Hematopoietic multipotent progenitor cell treated with erythropoietin and hydrocortisone succinate and interleukin-3 and kit ligand, for 6 days (in vitro differentiated cells): ENCODE measurements at places on chromosomes 6 and 20.

- peak; percentile 38 for DNase-seq
Measured at GRCh38 chr6:14123386-14124111, 6.0 kb downstream of the CD83 start.

- DNase-seq = no peak
Measured at GRCh38 chr6:52927451-52927850, 18.0 kb upstream of the GSTA3 start.

DNA sequence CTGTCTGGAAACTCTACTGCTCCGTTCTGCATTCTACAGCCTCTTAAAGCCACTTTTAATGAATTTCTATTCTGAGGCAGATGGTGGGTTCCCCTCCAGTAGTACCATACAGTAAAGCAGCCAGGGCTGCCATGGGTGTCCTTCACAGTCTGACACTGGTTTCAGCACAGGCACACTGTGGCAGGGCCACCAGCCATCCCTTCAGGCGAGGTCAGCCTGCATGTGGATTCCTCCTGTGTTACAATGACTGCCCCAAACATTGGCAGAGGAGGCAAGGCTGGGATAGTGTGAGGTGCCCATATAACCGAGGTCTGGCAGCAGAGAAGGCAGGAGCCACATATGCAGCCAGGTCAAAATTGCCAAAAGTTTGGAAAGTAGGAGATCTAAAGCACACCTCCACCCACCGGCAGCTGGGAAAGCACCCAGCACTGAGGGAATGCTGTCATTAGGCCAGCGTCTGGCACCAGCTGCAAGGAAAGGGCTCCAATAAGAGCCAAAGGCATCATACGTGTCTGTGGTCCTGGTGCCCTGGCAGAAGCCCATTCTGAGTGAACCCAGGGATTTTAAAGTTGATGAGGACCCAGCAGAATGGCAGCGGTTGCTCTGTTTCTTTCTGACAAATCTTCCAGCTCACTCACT, 24.0 kb downstream of the STK35 start:
- DNase-seq = no peak

- DNase-seq = no peak
Measured at GRCh38 chr6:150314230-150315188, 54.3 kb upstream of the IYD start.

DNA sequence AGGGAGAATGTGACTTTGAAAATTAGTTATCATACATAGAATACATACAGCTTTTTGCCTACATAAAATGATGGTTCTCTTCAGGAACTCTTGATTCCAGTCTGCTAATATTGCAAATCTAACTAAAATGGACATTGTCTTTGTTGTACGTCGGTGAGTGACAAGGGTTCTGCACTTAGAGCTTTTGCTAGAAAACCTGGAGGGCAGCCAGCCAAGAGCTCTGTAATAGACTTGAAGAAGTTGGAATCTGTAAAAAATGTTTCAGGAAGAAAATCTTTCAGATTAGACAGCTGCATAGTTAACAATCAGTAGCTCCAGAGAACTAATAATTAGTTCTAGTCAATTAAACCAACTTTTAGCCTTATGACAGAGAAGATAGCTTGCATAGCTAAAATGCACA, 138.3 kb downstream of the FLRT3 start:
- no peak for DNase-seq

- peak; percentile 22 for DNase-seq
Measured at GRCh38 chr6:28897369-28897745, 26.4 kb downstream of the TRIM27 start.

DNA sequence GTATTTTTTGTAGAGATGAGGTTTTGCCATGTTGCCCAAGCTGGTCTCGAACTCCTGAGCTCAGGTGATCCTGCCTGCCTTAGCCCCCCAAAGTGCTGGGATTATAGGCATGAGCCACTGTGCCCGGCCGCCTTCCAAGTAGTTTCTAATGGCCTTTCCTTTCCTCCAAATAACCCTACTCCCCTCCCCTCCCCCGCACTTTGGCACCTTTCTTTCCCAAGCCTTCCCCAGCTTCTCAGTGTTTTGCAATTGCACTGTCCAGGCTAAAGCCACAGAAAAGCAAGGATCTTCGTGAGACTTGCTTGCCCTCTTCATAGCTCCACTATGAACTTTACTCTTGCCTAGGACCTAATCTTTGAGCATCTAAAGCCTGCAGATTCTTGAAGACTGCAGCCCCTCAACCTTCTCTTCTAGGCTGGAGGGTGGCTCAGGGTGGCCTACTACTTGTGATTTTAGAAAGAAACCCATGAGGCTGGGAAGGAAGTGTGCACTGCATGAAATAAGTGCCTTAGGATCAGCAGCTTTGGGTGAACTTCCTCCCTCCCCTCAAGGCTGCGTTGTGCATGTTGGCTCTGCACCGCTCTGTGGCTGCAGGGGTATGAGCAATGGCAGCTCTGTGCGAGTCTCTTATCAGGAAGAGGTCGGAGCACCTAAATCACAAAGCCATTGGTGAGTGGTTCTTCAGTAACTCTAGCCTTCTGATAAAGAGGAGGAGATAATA, 152.4 kb upstream of the SNX9 start:
- peak; percentile 25 for DNase-seq

DNA sequence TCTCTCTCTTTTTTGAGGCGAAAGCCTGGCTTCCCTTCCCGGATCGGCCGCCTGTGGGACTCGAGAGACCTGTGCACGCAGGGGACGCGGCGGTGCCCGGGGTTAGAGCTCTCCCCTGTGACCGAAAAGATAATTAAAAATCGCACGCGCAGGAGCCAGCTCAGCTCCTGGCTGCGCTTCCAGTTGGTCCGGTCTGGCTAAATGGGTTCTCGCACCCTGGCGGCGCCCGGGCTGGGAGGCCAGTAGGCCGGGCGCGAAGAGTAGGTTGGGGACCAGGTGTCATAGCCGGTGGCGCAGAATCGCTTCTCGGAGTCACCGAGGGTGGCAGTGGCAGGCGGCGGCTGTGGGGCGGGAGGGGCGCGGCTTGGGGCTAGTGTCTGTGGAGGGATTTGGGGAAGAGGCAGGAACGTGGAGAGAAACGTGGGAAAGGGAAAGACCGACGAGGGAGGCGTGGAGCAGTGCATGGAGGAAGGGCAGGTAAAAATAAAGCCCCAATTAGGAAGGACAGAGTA, 41.9 kb upstream of the SUPT3H start:
- peak; percentile 85 for DNase-seq

DNA sequence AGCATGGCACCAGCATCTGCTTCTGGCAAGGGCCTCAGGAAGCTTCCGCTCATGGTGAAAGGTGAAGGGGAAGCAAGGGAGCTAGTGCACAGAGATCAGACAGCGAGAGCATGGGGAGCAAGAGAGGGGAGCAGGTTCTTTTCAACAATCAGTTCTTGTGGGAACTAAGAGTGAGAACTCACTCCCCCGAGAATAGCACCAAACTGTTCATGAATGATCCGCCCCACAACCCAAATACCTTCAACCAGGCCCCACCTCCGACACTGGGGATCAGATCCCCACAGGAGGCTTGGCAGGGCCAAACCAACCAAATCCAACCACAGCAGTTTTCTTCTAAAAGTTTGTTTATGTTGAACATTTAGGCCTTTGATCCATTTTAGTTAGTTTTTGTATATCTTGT, 69.7 kb upstream of the BHLHE23 start:
- no peak for DNase-seq

GRCh38 chr6:41375598-41376151, 40.3 kb downstream of the NCR2 start:
- DNase-seq = no peak

DNA sequence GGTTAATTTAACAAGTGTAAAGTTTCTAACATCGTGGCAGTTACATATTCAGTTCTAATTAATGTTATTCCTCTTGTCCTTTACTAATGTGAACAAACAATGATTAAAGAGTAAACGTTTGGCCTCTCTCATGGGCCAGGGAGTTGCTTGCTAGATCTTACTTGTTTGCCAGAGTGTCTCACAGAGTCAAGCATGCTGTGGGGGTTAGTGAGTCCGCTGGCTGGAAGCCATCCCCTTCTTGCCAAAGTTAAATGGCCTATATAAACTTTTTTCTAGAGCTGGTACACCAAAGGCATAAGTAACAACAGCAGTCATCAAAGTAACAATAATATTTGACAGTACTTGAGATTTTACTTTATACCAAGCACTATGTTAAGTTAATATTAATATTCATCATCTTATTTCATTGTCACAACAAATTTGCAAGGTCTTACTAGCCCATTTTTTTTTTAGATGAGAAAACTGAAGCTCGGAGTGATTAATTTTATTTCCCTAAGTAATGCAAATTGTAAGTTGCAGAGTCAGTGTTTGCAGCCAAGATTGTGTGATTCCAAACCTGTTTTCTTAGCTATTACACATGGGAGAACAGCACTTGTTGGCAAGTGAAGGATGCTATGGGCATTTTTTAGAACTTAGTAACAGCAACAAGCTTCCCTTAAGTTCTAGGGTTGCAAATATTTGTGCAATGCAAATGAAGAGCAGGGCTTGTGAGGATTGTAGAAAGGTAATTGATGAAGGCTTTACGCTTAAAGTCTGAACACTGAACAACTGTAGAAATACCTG, 224.5 kb downstream of the RFPL4B start:
- DNase-seq = no peak

- DNase-seq = no peak
Measured at GRCh38 chr20:53870426-53871315, 199.7 kb downstream of the BCAS1 start.

GRCh38 chr20:56636716-56637115, 7.6 kb downstream of the TFAP2C start:
- DNase-seq = no peak

- no peak for DNase-seq
Measured at GRCh38 chr6:69162811-69163210, 527.7 kb downstream of the ADGRB3 start.

DNA sequence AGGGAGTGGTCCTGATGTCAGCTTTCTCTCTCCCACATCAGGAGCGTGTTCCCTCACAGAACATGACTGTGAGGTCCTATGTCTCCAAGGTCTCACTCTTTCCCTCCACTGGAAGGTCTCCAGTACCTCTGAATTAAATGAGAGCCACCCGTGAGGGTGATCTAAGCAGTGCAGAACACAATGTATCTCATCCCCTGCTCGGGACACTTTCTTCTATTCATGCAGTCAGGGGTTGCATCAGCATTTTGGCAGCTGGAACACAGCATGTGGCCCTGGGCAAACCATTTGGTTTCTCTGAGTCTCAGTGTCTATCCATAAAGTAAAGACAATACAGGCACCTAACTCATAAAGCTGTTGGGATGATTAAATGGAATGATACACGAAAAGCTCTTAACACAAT, 34.2 kb downstream of the MAFB start:
- no peak for DNase-seq

DNA sequence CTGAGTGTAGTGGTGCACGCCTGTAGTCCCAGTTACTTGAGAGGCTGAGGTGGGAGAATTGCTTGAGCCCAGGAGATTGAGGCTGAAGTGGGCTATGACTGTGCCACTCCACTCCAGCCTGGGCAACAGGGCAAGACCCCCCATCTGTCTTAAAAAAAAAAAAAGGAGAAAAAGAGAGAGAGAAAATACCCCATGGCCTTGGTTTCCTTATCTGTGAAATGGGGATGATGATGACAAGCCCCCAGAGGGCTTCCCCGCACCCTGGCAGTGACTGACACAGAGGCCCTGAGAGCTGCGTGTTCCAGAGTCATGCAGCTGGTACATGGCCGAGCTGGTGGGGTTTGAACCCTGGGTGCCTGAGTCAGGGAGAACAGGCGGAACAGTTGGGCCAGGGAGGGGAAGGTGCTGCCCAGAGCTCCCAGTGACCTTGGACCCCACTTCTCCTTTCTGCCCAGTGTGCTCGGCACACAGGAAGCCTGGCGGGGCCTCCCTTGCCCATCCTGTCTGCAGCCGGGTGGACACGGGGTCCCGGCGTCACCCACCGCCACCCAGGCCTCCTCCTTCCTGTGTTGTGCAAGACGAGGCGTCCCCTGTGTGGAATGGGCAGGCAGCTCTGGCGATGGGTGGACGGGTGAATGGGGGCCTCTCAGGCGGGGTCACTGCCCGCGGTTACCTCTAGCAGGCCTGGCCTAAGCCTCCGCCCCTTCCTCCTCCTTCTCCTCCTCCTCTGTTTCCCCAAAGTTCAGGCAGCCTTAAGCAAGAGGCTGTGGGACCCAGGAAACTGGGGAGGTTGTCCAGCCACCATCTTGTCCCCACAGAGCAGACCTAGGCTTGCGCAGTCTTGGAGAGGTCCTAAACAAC, 84.2 kb downstream of the CEBPB start:
- peak; percentile 52 for DNase-seq

- no peak for DNase-seq
Measured at GRCh38 chr6:152026291-152026690, 218.8 kb downstream of the ESR1 start.

- peak; percentile 18 for DNase-seq
Measured at GRCh38 chr20:19428324-19428723, 215.9 kb downstream of the SLC24A3 start.

DNA sequence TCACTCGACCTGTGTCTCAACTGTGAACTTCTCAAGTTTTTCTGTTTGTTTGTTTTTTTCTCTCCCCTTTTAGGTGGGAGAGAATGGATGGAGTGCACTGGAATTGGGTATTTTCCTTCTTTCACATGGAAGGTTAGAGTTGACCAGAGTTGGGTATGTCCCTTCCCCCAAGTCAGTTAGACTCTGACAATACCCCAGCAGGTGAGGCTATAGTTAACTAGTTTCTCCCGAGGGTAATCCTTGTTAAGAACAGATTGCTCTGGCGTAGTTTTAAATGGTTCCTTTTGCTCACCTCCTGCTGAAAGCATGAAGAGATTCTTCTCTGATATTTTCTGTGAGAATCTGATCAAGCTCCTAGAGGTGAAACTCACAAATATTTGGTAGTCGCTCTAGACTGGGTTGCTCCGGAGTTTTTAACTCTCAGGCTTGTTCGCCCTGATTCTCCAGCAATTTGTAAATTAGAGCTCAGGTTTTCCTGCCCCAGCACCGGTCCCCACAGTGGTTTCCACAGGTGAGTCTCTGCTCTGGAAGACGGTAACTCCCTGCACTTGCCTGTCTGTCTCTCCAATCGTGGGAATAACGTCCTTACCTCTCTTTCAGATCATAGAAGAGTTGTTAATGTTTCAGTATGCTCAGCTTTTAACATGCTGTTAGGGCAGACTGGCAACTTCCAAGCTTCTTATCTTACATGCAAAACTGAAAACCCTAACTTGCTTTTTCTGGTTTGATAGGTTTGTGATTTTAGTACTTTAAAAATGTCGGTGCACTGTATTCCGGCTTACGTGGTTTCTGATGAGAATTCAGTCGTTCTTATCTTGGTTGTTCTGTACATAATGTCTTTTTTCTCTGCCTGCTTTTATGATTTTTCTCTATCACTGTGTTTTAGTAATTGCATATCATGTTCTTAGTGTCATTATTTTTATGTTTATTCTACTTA, 111.2 kb upstream of the HIVEP1 start:
- peak; percentile 85 for DNase-seq

GRCh38 chr20:10476319-10476724, 41.2 kb downstream of the SLX4IP start:
- peak; percentile 75 for DNase-seq

GRCh38 chr6:133092199-133092598, 149.0 kb upstream of the EYA4 start:
- no peak for DNase-seq

- DNase-seq = peak; percentile 94
Measured at GRCh38 chr6:87756858-87757257, 54.8 kb upstream of the AKIRIN2 start.

GRCh38 chr20:64140061-64140931, 24.0 kb upstream of the MYT1 start:
- no peak for DNase-seq

GRCh38 chr20:3753098-3753497, 14.5 kb downstream of the ADISSP start:
- peak; percentile 92 for DNase-seq

- no peak for DNase-seq
Measured at GRCh38 chr20:62643521-62644043, 1.3 kb downstream of the SLCO4A1 start.
